ENCODE measurements at places on chromosomes 4 and X.

DNA sequence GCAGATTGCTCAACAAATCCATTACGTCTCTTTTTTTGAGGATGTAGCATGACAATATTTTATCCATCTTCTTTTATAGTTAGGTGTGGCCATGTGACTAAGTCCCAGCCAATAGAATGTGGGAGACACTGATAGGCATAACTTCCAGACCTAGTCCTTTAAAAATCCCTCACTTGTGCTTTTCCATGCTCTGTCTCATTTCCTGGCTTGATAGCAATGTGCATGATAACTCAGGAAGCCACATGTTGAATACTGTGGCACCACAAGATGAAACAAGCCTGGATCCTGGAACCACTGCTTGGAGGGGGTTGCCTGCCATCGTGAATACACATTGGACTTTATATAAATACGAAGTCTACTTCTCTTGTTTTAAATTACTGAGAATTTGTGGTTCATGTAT lies 184.0 kb upstream of the NEIL3 start:
- no peak for DNase-seq

DNA sequence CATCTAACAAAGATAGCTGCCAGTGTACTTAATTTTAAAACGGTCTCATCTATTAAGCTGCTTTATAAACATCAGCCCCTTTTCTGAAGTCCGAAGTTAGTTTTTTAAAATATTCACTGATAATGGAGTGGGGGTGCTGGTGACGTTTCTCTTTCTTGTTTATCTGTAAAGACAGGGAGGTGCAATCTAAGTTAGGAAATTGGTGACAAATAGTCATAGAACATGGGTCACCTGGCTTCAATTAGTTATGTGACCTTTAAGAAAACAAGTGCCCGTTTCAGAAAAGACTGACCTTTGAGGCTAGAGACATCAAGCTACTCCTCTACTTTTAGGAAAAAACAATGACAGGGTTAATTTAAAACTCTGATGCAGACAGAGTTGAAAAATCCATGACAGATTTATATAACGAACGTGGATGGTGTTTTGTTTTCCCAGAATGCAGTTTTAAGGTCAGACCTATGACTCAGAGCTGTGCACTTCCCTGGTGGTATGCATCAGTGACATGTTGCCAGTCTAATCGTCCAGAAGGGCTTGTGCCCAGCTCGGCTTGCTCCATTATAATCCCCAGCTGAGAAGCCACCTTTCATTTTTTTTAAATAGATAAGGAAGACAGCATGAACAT lies 38.2 kb downstream of the FHL1 start:
- DNase-seq, result no peak

GRCh38 chr4:108399610-108400265 lies 220.6 kb upstream of the RPL34 start:
- no peak for DNase-seq

DNA sequence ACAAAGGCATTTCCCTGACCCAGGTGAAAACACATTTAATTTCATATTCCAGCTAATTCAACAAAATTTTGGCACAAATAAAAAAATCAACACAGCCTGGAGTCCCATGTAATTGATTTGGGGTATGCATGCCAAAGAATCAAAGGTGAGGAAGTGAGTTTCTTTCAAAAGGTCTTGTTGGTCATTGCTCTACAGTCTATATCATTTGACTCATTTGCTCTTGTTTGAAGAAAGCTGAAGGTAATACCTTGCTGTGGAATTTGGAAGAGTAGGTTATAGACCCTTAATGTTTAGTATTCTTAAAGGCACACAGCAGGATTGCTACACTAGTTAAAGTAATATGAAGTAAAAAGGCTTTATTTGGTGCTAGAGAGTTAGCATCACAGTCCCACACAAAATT lies 25.4 kb downstream of the COL4A6 start:
- DNase-seq, result no peak

DNA sequence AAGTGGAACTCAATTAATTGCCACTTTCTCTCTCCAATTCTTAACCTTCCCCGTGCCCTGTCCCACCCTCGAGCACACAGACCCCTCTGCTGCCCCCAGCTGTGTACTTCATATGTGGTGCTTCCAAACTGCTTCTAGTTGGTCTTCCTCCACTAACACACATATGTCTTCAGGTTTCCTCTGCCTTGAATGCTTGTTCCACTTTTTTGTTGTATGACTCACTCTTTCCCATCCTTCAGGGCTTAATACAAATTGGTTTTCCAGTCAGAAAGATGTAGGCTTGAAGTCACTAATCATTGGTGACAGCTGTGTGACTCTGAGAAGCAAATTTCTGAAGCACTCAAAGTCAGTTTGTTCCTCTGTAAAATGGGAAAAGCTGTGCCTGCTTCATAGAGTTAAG lies 30.6 kb downstream of the TRIM2 start:
- DNase-seq, result no peak

DNA sequence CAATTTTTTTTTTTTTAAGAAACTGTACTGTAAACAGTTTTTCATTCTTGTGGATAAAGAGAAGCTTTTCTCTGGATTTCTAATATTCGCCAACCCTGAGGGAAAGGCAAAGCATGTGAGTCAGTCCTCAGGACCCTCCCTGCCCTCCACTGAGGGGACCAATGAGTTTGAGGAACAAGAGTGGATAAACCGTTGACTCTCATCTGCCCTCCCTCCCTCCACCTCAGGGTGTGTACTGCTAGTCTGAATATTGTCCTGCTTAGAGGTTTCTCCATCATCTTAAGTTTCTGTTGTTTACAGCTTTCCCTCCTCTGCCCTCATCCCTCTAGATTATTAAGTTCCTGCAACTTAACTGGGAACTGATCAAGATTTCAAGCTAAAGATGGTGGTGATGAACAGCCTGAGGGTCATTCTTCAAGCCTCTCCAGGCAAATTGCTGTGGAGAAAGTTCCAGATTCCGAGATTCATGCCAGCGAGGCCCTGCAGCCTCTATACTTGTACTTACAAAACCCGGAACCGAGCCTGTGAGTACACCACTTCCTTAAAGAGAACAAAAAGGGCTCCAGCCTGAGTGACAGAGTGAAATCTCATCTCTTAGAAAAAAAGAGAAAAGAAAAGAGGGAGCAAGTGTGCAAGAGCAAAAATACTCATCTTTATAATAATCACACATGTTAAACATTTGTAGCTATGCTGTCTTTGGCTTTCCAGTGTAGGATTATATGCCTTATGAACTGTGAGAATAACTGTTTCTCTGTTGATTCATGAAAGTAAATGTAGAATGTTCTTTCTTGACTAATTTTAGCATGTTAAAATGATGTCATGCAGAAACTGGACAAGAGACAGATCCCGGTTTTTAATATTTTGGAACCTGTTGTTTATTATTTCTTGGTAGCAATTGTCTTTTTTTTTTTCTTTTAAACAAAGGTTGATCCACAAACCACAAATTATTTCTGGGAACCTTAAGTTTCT lies 11.9 kb downstream of the CA5B start:
- DNase-seq, result no peak

DNA sequence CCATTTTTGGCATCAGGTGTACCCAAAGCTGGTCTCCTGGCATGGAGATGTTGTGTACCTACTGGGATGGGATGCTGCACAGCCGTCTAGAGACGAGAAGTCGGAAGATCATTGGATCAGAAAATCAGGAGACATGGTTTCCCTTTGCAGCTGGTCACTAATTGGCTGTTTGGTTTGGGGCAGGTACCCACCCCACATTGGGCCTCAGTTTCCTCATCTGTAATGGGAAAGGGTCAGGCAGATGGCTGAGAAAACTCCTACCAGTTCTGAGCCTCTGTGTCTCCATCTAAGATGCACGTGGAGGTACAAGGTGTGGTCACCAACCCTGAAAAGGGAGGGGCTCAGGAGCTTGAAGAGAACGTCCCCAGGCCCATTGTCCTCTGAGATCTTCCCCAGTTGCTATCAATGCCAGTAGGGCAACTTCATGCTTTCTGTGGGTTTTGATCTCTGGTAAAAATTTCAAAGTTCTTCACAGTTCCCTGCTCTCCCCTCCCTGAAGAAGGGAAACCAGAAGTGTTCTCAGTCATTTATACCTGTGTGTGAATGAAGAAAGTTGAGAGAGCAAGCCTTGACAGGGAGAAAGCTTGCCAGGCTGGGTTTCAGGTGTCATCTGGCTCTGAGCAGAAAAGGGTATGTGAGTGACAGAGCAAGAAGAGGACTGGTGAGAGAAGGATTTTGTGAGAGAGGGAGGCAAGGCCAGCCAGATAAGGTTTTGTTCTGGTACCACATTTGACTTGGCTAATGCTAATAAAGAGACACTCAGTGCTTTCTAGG lies 15.1 kb downstream of the TSC22D3 start:
- DNase-seq, result no peak

DNA sequence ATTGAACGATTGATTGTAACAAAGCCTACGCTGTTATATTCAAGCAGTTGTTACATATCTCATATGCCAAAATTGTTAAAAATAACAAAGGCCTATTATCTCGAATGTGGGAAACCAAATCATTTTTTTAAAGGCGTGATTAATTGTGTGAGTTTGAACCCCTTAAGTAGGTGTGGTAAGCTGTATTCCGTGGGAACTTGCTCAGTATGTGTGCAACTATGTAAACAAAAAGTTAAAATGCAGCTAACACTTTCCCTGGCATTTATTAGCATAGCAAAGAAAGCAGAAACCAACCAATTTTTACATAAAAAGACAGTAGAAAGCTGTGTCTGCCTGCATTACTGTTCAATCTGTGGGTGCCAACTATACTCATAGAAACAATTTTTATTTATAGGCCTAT lies 166.0 kb upstream of the HAND2 start:
- DNase-seq, result no peak

GRCh38 chr4:186651624-186652023 lies 72.0 kb downstream of the FAT1 start:
- no peak for DNase-seq

DNA sequence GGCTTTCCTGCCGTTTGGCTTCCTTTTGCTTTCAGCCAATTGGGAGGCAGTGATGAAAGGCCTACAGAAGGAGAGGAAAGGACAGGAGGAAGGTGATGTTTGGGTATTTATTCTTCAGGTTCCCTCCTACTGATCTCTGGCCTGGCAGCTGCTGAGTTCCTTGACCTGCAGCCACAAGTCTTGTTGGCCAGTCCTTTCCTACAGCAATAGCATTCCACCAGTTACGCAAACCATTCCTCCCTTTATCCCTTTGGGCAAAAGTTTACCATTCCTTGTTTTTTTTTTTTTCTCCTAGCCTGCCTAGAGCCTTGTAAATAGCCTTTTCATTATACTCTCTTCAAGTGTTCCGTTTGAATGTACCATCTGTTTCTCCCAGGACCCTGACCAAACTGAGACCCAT lies 198.1 kb upstream of the FTHL17 start:
- no peak for DNase-seq

DNA sequence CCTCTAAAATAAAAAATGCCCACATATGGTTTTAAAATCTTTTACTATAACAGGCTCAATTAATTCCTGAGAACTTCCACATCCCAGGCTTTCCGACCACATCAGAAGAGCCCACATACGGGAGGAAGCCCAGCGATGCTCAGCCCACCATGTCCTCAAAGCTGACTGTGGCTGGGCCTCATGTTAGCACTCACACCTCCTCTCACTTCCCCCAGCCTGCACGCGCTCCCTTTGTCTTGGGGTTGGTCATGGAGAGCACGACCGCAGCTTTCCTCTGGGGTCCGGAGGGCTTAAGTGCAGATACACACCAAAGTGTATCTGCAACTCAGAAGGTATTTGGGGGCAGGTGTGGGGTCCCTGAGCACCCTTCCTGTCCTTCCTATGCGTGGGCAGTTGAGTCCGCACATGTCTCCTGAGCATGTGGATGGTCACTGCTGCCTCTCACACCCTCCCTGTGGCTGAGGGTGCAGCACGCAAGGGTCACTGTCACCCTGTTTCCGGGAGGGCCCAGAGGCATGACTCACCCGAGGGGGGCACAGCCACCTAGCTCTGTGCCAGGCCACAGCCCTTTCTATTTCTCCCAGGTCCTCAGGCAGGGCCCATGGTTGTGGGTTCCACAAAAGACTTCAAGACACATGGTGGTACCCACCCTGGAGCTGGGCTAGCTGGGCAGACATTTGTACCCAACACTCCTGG lies 21.2 kb downstream of the WDR1 start:
- DNase-seq, result no peak

GRCh38 chrX:2638279-2638678 lies 52.8 kb upstream of the CD99 start:
- no peak for DNase-seq

DNA sequence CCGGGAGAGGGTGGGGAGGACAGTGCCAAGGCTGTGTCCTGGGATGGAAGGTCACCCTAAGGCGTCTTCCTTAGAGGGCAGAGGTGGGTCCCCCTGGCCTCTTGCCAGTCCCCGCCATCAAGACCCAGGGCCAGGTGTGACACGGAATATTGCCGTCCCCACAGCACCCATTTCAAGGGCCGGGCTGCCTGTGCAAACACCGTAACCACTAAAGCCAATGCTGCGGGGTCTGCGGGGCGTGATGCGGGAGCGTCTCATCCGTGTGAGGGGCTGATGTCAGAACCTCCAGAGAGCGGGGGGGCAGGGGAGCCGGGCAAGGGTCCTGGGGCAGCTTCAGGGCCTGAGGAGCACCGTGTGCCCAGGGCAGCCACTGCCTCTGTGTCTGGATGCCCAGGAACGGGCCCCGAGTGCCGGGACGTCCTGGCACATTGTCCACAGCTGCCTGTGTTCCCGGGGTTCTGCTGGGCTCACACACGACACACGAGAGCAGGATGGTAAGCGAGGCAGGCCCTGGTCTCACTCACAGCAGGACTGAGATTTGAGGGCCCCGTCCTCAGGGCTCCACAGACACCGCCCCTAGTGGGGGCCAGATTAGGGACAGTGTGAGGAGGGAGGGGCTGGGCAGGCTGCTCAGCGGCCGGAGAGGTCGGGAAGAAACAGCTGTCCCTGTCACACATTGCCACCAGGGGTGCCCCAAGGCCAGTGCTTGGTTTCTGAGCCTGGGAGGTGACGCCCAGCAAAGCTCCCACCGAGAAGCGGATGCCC lies 29.2 kb downstream of the NKX1-1 start:
- DNase-seq, result no peak

DNA sequence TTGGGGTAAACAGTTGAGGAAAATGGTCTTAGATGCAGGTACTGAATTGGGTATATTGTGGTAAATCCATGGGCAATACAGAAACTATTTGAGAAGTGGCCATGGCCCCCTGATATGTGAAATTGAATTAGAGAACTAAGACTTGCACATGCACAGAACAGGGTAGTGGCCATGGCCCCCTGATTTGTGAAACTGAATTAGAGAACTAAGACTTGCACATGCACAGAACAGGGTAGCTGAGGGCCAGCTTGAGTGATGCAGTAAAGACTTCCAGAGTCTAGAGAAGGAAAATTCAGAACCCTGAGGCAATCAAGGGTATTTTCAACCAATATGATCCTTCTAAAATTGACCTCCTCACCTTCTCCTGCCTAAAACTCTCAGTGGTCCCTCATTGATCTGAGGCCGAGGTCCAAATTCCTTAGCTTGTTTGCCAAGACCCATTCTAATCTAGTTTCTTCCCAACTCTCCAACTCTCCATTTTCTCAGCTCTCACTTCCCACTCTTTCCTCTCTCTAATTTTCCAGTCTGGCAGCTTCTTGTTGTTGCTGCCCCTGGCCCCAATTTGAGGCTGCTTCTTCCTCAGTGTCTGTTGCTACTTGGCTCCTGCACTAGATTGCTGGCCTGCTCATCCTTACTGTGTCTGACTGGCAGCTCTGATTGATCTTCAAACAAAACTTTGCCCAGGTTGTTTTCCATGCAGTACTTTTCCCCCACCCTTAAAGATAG lies 72.4 kb downstream of the FRAS1 start:
- no peak for DNase-seq

GRCh38 chr4:118281611-118282442 lies 71.0 kb downstream of the PRSS12 start:
- DNase-seq, result peak; percentile 4

- DNase-seq, result no peak
Measured at GRCh38 chrX:40949071-40949470, 136.2 kb upstream of the USP9X start.

- DNase-seq, result no peak
Measured at GRCh38 chrX:136647677-136648360, at the start of gene CD40LG. Gene CD40LG, plus strand, starts transcription at chrX:136648158. Its CDS starts 91 bp downstream, at chrX:136648249.
